NCI-H446 (cell line): ENCODE measurements at places on chromosomes 2 and 18.
A peak's percentile ranks its signal among the peaks of the same experiment; 100 is the strongest.

DNA sequence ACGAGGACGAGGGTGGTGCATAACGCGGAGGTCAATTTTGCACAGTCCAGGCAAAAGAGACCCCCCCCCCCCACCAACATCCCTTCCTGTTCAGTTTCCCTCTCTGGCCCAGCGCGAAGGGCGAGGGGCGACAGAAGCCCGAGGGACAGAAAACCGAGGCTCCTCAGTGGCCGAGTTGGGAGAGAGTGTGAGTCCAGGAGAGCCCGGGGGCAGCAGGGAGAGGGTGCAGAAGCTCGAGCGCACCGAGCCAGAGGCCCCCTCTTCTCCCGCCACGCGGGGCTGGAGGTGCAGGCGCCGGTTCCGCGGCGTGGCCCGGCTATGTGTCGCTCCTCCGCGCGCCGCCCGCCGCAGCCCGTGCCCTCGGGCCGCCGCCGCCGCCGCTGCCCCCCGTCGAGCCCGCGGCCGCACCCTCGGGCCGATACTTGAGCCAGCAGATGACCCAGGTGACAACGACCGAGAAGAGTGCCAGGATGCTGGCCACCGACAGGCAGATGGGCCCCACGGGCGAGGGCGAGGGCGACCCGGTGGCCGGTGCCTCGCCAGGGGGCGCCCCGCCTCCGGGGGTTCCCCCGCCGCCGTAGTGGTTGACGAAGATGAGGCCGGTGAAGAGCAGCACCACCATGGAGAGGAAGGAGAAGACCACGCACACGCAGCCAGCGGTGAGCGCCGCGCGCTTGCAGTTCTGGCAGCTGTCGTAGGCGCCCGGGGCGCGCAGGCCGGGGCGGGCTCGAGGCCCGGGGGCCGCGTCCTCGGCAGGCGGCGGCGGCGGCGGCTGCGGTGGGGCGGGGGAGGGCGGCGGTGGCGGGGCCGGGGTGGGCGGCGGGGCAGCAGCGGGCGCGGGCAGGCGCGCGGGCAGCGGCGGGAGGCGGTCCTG lies 20.2 kb upstream of the PAX3 start:
- DNase-seq, result no peak

- DNase-seq, result no peak
These were observed 116.3 kb downstream of the DYM start for GRCh38 chr18:49344096-49344495.

DNA sequence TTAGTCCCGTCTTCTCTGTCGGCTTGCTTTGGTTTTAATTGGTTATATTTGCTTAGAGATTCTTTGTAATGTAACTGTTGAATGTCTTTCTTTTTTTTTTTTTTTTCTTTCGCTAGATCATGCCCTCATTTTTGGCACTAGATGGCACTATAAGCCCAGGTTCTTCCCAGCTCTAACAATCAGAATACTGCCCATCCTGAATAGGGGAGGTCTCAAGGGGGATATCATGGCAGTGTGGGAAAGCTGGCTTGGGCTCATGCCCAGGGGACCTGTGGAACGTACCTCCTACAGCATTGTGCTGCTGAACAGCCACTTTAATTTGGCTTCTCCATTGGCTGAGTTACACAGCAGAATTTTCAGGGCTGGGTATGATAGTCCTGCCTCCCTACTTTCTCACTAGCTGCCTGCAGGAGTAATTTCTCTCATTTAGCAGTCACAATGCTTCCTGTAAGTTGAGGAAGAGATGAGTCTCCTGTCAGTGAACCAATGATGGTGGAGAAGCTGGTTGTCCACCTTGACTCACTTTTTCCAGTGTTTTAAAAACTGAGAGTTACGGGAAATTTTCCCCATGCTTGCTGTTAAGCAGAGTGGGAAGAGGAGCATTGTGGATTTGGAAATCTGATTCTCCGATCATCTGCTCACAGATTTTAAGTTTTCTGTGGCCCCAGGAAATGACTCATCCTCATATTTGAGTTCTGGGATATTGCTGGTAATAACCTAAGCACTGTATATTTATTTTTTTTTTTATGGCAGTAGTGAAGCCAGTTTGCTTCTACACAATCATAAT lies 47.2 kb downstream of the RAD51AP2 start:
- peak; percentile 35 for DNase-seq

DNA sequence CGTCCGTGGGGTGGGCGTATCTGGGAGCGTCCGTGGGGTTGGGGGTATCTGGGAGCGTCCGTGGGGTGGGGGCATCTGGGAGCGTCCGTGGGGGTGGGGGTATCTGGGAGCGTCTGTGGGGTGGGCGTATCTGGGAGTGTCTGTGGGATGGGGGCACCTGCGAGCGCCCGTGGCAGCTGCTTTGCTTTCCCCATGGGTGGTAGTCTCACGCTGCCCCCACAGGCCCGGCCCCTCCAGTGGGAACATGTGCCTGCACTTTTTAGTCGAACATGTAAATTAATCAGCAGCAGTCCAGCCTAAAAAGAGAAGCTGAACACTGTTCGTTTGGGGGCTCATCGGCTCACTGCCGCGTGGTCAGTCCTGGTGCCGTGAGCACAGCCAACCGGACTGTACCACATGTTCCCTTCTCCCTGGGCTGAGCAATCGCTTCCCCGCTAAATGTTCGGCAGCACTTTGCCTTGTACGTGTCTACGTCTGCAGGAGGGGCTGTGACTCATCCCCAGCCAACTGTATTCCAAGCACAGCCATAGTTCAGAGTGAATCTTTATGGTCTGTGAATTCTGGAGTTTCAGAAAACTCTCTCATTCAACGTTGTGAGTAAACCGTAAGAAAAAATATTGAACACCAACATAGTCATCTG lies 271.5 kb downstream of the AGAP1 start:
- peak; percentile 4 for DNase-seq

DNA sequence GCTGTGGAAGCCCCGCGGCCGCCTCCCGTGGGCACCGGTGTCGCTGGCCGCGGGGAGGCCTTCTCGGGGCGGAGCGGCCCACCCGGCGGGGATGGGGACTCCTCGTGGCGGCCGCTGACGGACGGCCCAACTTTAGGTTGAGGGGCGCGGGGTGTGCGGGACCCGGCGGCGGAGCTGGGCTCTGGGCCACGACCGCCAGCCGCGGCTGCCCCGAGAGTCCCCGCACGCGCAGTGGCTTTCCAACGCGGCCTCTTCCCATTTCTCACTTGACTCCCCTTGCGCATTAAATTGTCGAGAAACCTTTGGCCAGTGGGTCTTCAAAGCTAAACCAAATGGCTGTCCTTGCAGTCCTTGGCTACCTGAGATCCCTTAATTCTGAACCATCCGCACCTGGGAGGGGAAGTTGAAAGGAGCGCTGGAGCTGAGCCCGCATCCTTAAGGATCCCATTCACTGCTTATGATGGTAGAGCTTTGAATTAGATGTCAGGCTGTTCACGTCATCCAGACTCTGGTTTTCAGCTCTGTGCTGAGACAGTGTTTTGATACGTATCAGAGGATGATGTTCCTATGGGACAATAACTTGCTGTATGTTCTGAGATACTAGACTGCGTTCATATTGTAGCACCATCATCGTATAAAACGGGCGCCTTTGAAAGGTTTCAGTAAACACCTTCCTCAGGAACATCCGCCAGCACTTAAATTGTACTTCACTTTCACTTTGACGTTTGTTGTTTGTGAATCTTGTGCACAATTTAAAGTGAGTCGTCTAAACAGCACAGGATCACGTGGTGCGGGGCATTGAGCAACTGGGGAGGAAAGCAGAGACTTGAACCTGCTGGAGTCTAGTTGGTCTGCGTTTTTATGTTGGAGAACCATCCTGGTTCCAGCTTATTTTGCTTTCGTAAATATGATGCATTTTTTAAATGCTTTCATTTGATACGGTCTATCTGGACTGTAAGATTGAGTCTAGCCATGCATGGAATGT lies 874 bp downstream of the CLIP4 start:
- DNase-seq, result no peak

GRCh38 chr18:75408554-75409506 lies 18.7 kb downstream of the SMIM21 start:
- no peak for DNase-seq

- DNase-seq, result peak; percentile 63
These were observed 86.0 kb downstream of the OSBPL6 start for GRCh38 chr2:178280244-178280852.

DNA sequence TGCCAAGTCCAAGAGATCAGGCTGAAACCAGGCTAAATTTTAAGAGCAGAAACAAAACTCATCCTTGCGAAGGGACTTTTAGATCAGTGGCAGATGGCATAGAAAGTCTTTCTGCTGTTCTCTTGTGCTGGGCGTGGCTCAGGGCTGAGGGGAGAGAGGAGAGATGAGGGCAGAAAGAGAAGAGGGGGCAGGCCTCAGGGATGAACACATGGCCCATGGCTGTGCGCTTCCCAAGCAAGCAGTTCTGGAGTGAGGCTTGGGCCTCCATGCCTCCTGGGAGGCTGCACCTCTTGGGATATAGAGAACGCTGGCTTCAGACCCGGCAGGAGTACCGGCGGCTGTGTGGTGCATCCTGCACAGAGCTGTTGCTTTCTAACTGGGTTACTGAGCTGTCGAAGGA lies 41.0 kb downstream of the HPCAL1 start:
- DNase-seq, result peak; percentile 54

DNA sequence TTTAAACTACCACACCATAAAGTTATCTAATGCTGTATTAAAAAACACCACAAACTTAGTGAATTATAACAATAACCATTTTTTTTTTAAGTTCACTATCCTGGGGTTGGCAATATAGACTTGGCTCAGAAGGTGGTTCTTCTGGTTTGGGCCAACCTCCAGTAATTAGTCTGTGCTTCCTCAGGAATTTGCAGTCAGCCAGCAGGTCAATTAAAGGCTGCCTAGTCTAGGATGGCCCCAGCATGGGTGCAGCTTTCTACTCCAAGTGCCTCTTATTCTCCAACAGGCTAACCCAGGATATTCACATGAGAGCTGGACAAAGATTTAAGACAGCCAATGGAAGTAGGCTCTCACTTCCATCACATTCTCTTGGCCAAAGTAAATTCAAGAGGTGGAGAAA lies 379.1 kb upstream of the FIGN start:
- DNase-seq, result no peak

- no peak for DNase-seq
These were observed 182.4 kb downstream of the NCK2 start for GRCh38 chr2:105926960-105927678.

GRCh38 chr2:147352264-147353071 lies 492.4 kb upstream of the ACVR2A start:
- DNase-seq, result no peak

DNA sequence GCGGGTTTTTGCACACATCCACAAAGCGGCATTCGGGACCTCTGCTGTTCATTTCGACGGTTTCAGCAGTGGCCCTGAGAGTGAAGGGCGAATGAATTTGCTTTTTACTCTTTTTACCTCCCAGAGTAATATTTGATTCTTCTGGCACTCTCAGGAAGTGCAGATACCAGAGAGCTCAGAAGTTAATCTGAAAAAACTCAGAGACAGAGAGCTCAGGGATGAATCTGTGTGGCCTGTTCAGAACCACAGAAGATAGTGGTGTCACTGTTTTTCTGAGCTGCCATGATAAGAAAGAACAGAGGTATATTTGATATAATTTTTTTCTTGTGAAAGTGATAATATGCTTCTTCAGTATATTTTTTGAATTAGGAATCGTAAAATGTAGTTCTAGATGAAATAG lies 129.3 kb downstream of the MBP start:
- no peak for DNase-seq

DNA sequence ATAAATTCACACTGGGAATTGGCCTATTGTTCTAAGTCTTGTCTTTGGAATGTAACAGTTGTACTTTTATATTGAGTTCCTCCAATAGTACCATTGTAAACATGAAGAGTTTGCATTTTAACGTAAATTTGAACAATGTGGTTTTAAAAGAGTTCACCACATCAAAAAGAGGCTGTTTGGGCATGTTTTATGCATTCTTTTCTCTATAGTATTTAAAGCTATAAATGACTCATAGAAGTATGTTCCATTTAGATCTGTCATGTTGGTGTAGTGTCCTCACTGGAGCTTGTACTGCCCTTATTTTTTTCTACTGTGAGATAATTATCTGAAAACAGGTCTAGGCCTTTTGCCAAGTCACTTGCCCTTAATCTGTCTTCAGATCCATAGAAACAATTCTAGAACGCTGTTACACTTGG lies 141.9 kb downstream of the RHBDD1 start:
- DNase-seq, result peak; percentile 24

GRCh38 chr2:54599914-54600313 lies 123.5 kb upstream of the EML6 start:
- no peak for DNase-seq

- DNase-seq, result no peak
These were observed 203.4 kb downstream of the NEDD4L start for GRCh38 chr18:58247363-58247834.

DNA sequence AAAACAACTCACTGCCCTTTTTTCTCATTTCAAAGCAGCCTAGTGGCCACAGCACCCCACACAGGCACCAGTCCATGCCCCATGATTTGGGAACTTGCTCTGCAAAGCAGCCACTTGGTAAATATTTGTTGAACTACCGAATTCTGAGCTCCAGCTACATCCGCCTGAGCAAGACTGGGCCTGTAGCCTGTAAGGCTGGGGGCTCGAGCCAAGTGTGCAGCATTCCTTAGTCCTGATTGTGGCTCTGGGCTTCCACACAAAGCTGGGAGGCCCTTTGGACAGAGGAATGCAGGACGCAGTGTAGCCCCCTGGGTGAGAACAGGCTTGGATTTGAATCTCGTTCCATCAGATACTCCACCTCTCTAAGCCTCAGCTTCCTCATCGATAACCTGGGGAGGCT lies 88.4 kb downstream of the ACTR2 start:
- no peak for DNase-seq

- DNase-seq, result no peak
These were observed 971 bp downstream of the ZNF385B start for GRCh38 chr2:179860255-179861026.

DNA sequence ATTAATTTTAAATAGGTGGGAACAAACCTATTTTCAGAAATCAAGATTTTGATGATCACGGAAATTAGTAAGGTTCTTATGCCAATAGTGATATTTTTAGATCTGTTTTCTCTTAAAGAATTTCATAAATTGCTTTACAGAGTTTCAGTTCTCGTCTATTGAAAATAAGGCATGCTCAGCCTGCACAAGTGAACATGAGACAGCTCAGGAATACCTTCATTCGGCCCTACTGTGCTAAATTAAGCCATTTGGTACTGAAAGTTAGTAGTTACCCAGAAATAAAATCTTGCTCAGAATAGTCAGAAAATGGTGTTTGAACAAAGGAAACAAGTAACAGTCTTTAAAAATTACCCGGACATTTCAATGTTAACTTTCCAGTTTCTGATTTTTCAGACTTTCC lies 60.4 kb downstream of the DLGAP1 start:
- DNase-seq, result no peak

- peak; percentile 80 for DNase-seq
These were observed 2.9 kb upstream of the ATOH8 start for GRCh38 chr2:85750587-85751575.

GRCh38 chr2:2464643-2465042 lies 133.6 kb upstream of the MYT1L start:
- no peak for DNase-seq

- no peak for DNase-seq
These were observed 18.3 kb downstream of the POU3F3 start for GRCh38 chr2:104871972-104872865.

DNA sequence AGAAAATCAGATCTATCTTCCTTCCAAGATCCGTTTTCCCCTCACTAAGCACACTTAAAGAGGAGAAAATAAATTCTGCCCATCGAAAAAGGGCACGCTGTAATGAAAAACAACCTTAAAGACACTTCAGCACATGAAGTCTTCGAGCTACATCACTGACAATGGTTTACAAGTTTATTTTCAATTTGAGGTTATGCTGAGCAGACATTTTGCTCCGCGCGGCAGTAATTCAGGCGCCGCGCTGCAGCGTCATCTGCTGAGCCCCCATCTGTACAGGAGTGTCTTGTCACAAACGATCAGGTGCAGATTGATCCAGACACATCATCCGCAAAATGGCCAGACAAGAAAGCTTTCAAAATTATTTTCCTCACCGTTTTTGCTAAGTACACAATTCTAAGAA lies 341.7 kb downstream of the STK39 start:
- DNase-seq, result no peak
